ENCODE measurements at places on chromosomes 7 and 10.

DNA sequence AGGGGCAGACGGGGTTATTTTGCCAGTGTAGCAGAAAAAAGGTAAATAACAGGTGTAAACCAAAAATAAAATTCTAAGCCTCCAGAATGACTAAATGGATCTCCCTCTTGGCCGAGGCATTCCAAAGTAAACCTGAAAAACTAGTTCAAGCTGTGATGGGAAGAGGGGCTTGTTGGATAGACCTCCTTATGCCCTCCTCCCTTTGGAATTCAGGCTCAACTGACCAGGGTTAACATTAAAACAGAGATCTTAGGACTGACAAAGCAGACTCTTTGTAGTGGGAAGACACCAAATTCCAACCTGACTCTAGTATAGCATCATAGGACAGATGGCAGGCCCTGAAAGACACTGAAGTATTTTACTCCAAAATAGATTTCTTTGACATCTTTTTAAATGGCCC, 113.8 kb upstream of the ITGB1 start:
- DNase-seq: no peak

DNA sequence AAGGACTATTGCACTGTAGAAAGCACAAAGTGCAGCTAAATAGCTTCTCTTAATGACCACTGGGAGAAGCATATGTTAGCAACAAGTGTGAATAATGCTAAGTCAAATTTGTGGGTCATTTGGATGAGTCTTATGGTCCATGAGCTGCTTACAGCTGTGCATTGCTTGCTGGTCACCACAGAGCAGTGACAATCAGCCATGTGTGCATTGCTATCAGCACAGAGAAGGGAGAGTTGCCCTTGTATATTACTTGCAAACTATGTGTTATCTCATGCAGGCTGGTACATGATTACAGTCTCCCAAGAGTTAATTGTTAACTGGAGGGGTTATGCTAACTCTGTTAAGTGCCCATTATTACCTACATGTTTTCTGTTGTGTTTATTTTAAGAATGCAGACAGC, 25.7 kb downstream of the MRPS33 start:
- no peak for DNase-seq

GRCh38 chr10:29663718-29664117, 28.9 kb upstream of the SVIL start:
- no peak for DNase-seq

DNA sequence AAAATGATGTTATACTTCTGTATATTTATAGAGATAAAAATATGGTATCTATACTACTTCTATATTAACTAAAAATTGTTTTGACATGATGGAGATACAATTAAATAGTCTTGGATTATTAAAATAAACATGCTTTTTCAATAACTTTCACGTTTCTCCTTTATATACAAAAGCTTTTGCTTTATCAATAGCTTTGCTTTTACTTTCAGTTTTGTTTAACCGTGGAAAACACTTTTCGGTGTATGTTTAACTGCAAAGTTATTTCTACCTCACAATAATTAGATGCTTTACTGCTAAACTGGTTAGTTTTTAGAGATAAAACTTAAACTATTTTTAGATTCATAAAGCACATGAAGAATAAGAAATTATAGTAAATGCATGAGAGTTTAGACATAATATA, 432.1 kb upstream of the PCDH15 start:
- no peak for DNase-seq

- no peak for DNase-seq
These were observed at the start of gene CYP26A1 for GRCh38 chr10:93073539-93074146. Gene CYP26A1, plus strand, starts transcription at chr10:93073893. Its CDS starts 42 bp downstream, at chr10:93073935.

Data from fibroblast of the conjunctiva (primary cell).